Mesenteric fat pad (tissue), 1 donor: ENCODE measurements at places on chromosomes 5 and 9. TPM values are rescaled to one million over a fixed set of nuclear protein-coding genes. Genes with fewer than 3 reads are reported as not detected.

- DNase-seq = no peak
Measured at GRCh38 chr9:128723352-128723865, 518 bp downstream of the ZDHHC12 start.

GRCh38 chr5:90939211-90939610 is 380.6 kb downstream of the ADGRV1 start:
- DNase-seq = no peak

- DNase-seq = no peak
Measured at GRCh38 chr5:167219298-167219697, 1072.1 kb upstream of the WWC1 start.

- DNase-seq = no peak
Measured at GRCh38 chr5:179817470-179817840, 3.2 kb upstream of the SQSTM1 start.

The SLC31A2 gene
- total RNA-seq = 62.4 TPM

DNA sequence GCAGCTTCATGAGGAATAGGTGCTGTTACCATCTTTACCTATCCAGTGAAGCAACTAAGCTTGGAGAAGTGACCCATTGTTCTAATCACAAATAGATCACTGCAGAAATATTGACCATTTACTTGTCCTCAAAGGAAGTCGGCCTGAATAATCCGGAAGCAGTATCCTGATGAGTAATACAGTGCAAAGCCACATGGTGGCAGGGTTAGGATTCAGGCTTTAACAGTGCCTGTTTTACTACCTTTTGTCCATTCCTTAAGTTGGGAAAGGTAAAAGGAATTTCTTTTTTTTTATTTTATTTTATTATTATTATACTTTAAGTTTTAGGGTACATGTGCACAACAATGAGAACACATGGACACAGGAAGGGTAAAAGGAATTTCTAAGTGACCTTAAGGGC is 336.3 kb downstream of the KDM4C start:
- DNase-seq = no peak

DNA sequence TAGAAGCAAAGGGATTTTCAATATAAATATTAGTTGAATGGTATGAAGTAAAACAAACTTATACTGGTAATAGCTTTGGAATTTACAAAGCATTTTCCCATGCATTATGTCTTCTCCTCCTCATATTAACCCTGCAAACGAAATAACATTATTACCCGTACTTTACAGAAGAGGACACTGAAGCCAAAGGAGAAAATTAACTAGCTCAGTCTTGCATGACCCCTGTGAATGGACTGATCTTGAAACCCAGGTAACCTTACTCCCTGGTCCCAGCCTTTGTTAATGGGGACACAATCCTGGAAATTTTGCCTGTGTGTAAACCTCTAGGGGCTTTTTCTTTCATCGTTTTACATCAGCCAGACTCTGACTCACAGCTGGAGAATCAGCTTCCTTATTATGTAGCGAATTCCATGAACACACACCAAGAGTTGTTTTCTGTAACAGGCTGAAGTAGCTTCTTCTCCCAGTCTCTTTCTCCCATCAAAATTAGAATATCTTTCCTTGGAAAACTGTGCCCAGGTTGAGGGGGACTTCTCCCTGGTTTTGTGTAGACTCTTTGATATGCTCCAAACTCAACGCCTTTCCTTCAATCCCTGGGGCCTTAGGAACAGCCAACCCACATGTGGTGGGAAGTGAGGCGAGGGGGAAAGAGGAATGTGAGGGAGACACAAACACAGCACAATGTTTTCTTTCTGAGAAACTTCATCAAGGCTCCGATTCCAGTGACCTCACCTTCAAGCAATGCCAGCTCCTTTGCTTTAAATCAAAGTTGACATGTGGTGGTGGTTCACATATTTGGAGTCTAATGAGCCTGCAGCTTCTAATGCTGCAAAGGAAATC is 480.9 kb upstream of the PAPPA start:
- DNase-seq = no peak

GRCh38 chr9:134240361-134240760 is 76.0 kb upstream of the RNU6ATAC start:
- DNase-seq = no peak

The GGTA1 gene
- total RNA-seq = 6.0 TPM

The TEX48 gene
- total RNA-seq = not detected

DNA sequence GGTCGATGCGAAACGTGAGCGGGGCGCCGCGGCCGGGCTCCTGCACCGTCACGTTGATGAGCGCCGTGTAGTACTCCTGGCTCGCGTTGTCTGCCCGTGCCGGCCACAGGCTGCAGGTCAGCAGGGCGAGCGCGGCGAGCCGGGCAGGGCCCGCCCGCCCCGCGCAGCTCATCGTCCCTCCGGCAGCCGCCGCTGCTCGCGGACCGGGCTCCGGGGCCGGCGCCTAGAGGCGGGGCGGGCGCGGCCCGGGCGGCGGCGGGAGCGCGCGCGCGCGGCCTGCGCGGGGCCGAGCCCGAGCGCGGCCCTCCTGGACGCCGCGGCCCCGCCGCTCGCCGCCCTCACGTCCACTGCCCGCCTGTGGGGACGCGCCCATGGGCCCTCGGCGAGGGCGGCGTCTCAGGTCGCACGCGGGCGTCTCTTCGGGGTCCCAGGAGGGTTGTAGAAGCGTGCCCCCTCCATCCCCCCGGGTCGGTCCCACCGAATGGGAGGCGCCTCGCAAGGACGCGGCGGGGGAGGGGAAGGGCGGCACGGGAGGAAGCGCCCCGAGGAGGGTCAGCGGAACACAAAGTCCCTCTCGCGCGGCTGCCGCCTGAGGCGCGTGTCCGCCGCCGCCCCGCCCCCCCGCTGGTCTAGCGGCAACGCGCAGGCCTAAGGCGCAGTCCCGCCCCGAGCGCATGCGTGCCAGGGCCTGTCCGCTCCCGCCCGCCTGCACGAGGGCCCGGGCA is at the start of gene RNF130:
Gene RNF130, minus strand, starts transcription at position 229 of the 725 bp plus-strand sequence. Its CDS starts 57 bp downstream, at position 172.
- peak; percentile 98 for DNase-seq

GRCh38 chr9:106697390-106697749 is 165.6 kb upstream of the ZNF462 start:
- DNase-seq = no peak

- no peak for DNase-seq
Measured at GRCh38 chr9:116204252-116204882, 50.8 kb downstream of the PAPPA start.

GRCh38 chr9:130150779-130151382 is 21.3 kb upstream of the NCS1 start:
- no peak for DNase-seq

DNA sequence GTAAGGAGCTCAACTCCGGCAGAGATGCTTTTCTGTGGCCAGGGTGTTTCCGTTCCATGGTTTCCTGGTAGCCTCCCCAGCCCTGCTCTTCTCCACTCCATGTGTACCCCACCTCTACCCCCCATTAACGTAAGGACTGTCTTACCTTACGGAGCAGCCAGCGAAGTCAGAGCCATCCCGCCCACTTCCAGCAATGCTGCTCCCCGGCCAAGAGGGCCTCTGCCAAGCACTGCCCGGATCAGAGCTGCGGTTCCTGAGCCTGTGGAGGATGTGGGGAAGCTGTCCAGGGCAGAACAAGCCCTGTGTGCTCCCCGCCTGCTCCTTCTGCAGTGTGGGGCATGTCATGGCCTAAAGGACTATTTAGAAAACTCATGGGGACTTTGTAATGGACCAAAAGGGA is 261.2 kb downstream of the GADD45G start:
- DNase-seq = no peak

DNA sequence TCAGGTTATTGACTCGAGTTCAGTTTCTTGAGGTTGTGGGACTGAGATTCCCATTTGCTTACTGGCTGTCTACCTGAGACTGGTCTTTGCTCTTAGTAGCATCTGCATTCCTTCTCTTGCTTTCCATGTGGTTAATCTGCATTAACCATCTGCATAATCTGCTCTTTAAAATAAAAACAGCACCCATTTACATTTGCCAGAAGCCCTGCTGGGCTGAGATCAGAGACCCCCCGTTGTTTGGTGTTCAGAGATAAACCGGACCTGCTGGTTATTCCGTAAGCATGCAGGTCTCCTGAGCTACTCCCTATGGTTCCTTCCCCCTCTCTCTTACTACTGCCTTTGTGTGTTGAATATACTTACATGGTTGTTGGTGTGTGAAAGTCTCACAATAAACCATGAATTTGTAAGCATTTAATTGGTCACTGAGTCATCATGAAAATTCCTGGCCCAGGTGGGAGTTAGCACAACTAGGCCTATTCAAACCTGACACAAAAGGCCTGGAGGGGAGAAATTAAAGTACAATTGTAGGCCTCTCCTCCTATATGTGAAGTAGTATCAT is 396.7 kb downstream of the MRPS30 start:
- DNase-seq = no peak

The PCDHB3 gene
- 3.6 TPM for total RNA-seq

The ABL1 gene
- 92.4 TPM for total RNA-seq

GRCh38 chr9:137630126-137630525 is 11.3 kb downstream of the EHMT1 start:
- no peak for DNase-seq

DNA sequence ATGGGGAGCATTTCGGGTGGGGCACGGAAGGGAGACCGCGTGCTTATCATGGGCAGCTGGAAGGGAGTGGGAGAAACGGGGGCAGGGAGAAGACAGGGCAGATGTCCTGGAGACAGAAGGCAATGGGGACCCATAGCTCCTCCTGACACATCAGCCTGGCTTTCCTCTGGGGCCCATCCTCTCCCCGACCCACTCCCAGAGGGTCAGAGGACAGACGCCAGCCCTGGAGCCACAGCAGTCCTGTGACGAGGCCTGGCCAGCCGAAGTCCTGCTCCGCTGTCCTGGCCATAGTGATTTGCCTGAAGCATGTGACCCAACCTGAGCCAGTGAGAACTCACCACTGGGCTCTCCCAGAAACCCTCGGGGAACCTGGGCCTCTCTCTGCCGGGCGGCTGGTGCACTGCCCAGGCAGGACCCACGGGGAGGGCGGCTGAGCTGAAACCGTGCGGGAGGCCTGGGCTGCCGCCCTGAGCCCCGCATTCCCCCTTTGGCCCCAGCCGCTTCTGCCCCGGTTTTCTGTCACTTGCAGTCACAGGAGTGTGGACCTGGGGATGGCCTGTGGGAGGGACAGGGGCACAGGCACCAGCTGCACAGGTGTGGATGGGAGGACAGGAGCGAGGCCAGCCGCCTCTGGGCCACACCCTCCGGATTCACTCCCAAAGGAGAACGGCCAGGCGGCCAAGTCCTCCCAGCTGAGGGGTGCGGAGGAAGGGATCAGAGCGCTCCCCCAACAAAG is 19.8 kb downstream of the ADAMTS2 start:
- no peak for DNase-seq

The FOXD4 gene
- 0.32 TPM for total RNA-seq

DNA sequence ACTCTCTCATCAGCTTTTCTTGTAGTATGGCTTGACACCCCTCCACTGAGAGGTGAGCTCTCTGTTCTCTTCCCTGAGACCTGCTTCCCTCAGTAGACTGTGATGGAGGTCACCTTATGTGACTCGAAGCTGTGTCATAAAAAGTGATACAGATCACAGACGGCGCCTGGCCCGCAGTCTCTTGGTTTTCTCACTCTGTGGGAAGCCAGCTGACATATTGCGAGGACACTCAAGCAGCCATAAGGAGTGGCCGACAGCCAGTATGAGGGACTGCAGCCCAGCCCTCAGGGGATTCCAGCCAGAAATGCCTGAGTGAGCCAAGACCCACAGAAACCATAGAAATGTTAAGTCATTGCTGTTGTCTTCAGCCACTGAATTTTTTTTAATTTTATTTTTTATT is 38.0 kb downstream of the GADD45G start:
- no peak for DNase-seq

The UIMC1 gene
- total RNA-seq = 39.1 TPM
